ENCODE measurements at places on chromosomes 5 and 9.

GRCh38 chr5:175866377-175866907 lies 4.9 kb upstream of the CPLX2 start:
- no peak for DNase-seq

DNA sequence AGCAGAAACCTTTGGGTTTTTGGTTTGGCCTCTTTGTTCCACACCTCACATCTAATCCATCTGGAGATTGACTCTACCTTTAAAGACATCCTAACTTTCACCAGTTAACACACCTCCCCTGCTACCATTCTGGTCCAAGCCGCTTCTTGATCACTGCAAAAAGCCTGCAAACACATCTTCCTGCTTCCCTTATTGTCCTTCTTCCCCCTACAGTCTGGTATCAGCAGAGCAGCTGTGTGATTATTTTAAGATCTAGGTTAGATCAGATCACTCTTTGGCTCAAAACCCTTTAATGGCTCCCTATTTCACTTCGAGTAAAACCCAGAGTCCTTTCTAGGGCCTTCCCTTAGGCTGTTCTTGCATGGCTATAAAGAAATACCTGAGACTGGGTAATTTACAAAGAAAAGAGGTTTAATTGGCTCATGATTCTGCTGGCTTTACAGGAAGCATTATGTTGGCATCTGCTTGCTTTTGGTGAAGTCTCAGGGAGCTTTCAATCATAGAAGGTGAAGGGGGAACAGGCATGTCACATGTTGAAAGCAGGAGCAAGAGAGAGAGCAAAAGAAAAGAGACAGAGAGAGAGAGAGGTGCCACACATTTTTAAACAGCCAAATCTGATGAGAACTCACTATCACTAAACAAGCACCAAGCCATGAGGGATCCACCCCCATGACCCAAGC lies 1.5 kb upstream of the TEX10 start:
- DNase-seq, result no peak

DNA sequence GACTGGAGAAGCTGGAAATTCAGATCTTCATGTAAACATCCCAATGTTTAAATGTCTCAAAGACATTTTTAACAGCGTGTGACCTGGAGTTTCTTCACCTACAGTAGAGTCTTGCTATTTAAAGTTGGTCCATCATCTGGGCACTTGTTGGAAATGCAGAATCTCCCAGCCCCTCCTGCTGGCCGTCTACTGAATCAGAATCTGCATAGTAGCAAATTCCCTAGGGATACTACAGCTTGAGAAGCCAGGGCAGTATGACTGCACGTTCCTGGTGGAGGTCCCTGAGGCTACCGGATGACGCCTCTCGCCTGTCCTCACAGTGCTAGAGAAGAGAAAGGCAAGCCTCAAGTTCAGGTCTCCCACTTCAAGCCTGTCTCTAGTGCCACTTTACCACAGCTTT lies 15.7 kb downstream of the SAP30L start:
- no peak for DNase-seq

DNA sequence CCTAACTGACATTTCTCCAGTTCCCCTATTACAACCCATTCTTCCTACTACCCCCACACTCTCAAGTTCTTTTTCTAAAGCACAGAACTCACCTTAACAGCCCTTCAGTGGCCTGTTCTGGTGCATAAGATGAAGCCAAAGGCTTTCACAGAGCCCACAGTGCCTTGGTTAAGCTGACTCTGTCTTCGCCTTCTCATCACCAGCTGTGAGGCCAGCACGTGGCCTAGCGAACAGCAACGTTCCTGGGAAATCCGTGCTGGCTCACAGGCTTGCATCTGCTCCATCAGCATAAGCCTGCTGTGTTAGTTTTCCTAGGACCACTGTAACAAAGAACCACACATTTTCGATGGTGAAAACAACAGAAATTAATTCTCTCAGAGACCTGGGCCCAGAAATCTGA lies 67.9 kb upstream of the LPAR1 start:
- DNase-seq, result no peak

- DNase-seq, result no peak
Observed at GRCh38 chr9:98306384-98307145, 51.1 kb upstream of the TBC1D2 start.

GRCh38 chr5:55597014-55597981 lies 62.5 kb upstream of the PLPP1 start:
- no peak for DNase-seq

DNA sequence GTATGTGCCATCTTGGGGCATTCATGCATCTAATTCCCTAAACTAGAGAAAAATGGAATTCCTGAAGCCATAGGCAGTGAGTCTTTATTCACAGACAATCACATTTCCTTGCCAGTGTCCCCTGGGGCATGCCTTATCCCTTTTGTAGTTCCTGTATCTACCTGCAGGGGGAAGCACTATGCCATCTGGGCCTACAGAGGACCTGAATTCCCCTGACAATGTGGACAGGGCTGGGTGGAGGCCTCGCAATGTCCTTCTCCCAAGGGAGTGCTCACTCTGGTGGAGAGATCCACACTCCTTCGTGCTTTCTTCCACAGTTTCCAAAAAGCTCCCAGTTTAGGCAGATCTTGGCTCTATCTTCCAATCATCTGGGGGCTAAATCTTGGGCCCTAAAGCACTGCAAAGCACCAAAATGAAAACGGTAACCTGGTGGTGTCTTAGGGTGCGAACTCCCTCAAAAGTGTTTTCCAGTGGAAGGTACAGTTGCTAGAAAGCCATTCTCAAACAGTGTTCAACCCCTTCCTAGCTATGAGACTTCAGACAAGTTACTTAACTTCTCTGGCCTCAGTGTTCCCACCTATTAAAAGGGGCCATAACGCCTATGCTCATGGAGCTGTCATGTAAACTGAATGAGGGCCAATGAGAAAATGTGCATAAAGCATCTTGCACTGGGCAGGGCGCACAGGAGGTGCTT lies 17.5 kb downstream of the WHRN start:
- peak; percentile 81 for DNase-seq

DNA sequence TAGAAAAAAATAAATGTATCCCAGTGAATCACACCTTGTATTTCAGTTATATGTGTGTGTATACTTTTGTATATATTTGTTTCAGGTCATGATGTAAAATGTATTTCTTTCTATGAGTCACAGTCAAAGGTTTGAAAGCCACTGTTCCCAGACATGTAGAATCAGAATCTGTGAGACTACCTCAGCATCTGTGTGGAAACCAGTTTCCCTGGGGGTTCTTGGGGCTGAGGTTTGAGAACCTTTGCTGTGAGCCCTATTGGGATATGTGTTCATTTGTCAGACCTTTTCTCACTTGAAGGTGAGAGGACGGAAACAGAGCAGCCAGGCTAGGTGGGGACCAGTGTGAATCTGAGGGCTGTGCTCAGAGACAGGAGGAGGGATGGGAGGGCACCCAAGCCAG lies 78.7 kb upstream of the SAP30L start:
- no peak for DNase-seq

GRCh38 chr5:91591076-91591475 lies 208.0 kb upstream of the ARRDC3 start:
- DNase-seq, result no peak

- no peak for DNase-seq
Observed at GRCh38 chr5:10503997-10504793, 59.7 kb upstream of the ANKRD33B start.

- no peak for DNase-seq
Observed at GRCh38 chr9:15936306-15936921, 383.6 kb downstream of the CCDC171 start.

- DNase-seq, result no peak
Observed at GRCh38 chr9:79924836-79925235, 353.1 kb downstream of the TLE4 start.

GRCh38 chr5:37557734-37558293 lies 178.7 kb downstream of the WDR70 start:
- DNase-seq, result no peak

GRCh38 chr9:2319421-2319820 lies 302.2 kb upstream of the VLDLR start:
- no peak for DNase-seq

DNA sequence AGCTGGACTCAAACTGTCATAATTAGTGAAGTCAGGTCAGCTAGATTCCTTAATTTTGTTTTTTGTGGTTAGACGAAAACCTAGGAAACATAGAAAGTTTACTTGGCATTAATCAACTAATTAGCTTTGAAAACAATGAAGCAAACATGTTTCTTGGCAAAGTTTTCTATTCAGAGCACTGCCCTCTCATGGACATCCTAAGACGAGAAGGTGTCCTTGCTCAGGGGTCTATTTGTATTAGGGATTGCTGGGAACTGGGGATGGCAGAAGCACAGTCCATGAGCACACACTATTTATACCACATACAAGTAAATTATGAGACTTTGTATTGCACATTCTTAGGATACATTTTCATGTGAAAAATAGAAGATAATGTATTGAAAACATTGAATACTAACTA lies 49.7 kb downstream of the POC5 start:
- no peak for DNase-seq

DNA sequence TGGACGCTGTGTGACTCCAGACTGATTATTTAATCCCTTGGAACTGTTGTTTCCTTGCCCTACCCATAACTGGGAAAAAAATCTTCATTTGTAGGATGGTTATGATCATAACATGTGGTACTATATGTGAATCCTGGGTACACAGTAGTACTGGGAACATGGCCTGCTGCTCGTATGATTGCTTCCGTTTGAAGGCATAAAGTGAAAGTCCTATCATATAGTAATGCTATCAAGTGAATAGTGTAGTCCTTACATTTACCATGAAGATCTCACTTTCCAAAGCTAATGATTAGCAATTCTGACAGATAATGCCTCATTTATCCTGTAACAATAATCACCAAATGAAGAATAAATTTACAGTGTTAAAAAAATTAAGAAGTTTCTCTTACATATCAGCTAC lies 53.2 kb downstream of the MEF2C start:
- no peak for DNase-seq

DNA sequence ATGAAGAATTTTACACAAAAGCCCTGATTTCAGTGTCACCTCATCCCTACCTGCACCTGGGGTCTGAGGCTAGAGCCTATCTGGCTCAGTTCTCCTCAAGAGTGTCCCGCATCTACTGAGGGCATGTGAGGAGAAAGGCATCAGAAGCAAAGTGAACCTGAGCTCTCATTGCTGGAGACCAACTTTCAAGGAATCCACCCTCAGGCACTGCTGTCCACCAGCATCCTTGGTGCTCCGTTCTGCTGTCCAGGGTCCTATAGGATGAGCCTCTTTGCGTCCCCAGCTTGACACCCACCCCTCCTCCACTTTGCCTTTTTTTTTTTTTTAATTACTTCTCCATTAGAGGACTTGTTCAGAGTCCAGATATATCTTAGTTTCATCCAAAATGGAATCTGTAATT lies 49.5 kb downstream of the CAMSAP1 start:
- no peak for DNase-seq

DNA sequence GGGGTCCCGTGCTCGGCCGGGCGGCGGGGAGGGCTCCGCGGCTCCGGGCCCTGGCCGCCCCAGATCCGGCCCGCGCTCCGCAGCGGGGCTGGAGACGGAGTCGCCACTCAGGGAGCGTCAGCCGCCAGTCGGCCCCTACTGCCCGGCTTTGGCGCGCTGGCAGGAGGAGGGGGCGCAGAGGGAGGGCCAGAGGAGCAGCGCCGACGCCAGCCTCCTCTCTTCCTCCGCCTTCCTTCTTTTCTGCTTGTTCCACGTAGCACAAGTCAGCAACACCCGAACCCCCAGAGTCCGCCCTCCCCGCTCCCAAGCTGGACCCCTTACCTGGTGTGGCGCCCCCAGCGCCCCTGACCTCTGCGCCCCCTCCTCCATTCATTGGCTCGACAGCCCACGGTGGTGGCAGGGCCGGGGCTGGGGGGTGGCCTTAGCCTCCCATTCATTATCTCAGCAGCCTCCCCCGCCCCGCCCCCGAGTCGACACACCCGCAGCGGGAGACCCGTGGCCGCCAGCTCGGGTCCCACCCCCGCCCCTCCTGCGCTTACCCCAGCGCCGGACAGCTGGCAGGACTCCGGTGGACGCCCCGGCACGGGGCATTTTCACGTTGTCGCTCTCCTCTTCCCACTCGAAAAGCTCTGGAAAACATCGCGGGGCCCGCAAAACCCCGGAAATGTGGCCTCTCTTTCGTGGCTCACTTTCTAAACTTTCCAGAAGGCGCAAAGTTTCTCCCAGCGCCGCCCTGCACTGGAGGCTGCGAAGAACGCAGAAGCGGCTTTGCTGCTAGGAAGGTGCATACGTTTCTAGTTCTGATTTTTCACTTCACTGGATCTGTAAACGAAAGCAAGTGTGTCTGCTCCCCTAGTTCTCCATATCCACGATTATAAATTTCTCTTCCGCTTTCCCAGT lies at the start of gene LPAR1:
Gene LPAR1 (minus strand): TSS at position 140 of the 900 bp plus-strand sequence. CDS start 66,353 bp downstream, outside the sequence.
- no peak for DNase-seq
